NCI-H2227 treated with DMSO at 0.1 percent for 48 hours (cell line): ENCODE measurements at places on chromosomes 2 and 18.

DNA sequence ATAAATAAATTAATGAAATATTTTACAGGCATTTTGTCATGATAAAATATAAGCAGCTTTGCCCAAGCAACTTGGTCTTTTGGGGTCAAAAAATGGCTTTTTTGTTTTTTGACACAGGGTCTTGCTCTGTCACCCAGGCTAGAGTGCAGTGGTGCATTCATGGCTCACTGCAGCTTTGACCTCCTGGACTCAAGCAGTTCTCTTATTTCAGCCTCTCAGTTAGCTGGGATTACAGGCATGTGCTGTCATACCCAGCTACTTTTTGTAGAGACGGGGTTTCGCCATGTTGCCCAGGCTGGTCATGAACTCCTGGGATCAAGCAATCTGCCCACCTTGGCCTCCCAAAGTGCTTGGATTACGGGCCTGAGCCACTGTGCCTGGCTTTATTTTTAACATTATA, 51.0 kb downstream of the ABI2 start:
- no peak for DNase-seq

DNA sequence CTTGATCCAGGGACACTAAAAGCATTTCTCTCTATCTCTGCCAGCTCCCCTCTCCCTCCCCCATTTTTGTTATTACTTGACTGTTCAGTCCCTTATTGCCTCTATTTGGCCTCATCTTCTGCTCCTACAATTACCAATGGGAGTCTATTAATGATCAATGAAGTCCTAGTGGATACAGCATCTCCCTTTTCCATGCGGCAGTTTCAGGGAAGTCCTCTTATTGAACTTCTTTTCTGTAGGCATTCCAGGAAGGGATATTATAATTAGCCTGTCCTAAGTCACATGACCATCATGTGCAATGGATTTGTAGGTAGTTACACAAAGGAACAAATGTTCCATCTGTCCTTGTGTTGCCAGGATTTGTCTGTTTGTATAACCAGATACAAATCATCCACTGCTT, 495.1 kb upstream of the CNTNAP5 start:
- DNase-seq = no peak

DNA sequence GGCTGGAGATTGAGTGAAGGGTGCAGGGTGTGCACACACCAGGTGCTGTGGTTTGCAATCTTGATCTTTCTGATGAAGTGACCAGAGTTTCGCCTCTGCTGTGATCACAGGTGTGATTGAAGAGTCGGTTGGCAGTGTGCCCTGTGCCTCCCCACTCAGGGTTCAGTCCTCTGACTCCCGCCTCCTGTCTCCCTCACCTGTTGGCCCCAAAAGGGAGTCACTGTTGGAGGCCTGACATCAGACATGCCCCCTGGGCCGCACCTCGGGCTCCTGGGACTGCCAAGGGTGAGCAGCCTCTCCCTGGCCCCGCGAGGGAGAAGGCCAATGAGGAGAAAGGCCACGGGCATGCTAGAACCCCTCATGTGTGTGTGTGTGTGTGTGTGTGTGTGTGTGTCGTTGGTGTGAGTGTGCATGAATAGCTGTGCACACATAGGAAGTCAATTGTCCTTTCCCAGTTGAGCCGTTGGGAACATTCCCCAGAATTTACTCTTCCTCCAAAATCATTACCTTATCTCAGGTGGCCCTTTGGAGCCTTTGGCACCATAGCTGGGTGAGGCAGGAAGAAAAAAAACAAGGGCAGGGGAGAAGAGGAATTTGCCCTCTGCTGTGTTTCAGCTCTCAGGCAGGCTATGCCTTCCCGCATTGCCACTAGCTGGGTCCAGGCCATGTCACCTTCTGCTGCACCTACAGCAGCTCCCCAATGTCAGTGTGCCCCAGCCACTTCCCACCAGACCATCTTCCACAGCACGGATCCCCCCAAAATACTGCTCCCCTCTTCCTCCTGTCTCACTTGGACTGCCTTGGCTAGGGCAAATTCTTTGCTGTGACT, 78.1 kb upstream of the LAPTM4A start:
- no peak for DNase-seq

GRCh38 chr18:11826836-11827235, 24.4 kb upstream of the CHMP1B start:
- no peak for DNase-seq

DNA sequence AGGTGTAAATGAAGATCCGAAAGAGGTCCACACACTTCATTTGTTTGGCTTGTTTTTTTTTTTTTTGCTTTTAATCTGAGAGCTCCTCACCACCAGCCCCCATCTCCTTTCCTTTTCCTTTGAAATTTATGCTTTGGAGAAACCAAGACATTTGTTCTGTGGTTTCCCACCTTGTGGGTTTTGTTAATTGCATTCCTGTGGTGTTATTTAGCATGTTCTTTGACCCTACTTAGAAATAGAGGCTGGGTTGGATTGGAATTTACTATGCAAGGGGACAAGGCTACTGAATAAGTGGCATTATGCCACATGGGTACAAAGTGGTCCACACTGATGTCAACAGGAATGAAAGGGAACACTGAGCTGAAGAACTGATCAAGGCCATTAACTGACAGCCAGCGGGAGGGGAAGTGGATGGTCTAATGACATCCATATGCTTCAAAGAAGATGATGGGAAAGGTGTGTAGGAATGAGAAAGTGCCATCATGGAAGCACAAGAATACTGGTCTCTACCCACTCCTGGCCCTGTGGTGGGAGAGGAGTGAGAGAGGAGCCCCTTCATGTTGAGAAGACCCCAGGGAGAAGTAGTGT, 8.9 kb downstream of the CCL20 start:
- no peak for DNase-seq

DNA sequence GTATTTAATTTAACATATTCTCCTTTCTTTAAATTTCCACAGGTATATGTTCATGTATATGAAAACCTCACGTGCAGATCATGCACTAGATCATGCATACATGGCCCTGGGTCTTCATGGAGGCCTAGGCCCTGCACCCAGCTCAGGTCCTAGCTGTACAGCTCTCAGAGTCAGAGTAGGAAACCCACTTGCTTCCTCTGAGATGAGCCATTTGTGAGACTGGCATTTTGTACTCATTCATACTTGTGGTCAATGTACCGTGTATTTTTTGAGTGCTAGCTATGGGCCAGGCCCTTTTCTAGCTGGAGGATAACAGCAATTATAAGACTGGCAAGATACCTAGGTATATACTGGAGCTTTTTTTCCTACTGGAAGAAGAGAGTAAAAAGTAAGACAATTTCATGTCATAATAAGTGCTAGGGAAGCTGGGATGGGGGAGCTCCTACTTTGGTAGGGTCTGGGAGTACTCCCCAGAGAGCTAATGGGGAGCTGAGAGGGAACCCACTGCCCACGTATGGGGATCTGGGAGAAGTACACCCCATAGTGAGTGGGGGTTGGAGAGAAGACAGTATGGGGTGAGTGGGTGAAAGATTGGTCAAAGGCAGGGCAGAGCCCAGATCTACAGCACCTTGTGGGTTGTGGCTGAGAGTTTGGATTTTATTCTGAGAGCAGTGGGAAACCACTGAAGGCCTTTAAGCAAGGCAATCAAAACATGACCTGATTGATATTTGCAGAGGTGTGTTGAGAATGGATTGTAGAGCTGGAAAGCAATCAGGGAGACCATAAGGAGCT, 72.0 kb downstream of the POLE4 start:
- no peak for DNase-seq

DNA sequence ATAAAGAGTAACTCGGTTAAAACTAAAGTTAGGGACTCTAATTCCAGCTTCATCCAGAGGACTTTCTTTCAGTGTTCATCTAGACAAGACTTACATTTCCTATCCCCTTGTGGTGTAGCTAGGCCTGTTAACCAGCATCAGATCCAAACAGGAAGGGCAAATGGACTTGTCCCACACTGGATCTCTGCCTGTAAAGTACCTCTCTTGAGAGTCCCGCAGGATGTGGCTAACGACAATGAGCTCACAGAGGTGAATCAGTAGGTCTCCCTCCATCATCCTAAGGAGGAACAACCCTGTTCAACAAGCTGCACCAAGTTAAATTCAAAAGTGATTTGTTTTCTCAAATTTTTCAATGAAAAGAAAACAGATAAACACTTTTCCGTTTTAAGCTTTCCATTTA, 412.3 kb upstream of the RGPD4 start:
- no peak for DNase-seq

DNA sequence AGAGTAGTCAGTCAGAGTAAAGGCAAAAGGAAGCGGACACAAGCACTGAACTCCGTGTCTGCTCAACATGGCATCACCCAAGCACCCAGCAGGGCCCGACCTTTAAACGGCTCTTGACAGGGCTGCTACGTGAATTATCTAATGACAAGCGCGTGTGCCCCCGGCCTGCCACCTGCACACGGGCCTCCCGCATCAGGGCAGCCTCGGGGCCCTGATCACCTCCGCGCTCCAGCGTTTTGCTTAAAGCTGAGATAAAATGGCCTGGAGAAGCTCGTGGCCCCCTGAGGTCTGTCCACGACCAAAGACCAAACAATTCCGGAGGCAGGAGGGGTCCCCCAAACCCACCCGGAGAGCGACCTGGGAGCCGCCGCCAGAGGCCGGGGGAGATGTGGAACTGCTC, 376 bp downstream of the NDUFA10 start:
- no peak for DNase-seq

GRCh38 chr2:237474931-237475703, 11.9 kb upstream of the MLPH start:
- peak; percentile 83 for DNase-seq

DNA sequence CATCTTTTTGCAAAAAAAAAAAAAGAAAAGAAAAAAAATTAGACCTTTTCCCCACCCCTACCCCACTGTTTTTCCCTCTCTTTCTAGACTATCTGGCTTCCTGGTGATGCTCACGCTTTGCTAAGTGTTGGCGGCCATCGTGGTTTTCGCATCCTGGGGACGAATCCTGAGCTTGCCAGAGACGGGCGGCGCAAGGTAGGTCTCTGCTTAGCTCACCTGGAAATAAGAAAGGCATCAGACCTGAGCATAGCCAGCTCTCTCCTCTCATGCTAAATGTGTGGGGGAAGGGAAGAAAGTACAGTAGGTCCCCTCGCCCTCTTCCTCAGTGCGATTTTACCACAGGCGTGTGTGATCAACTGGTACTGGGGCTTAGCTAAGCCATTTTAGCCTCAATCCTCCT, 90.5 kb downstream of the KLHL29 start:
- no peak for DNase-seq

GRCh38 chr2:177154809-177155208, 57.8 kb upstream of the HNRNPA3 start:
- no peak for DNase-seq

DNA sequence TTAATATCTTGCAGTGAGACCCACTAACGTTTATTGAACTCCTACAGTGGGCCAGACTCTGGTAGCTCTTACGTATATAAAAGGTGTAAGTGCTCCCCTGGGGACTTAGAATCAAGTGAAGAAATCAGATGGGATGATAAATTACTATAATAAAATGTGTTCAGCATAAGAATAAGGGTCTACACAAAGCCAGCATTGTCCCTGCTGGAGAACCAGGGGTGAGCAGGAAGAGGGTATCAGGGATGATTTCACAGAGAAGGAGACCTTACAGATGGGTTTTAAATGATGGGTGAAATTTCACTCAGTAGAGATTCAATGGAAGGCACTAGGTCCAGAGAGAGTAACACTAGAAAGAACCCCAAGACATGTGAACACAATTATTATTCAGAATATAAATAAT, 20.7 kb downstream of the NRXN1 start:
- DNase-seq = peak; percentile 81

DNA sequence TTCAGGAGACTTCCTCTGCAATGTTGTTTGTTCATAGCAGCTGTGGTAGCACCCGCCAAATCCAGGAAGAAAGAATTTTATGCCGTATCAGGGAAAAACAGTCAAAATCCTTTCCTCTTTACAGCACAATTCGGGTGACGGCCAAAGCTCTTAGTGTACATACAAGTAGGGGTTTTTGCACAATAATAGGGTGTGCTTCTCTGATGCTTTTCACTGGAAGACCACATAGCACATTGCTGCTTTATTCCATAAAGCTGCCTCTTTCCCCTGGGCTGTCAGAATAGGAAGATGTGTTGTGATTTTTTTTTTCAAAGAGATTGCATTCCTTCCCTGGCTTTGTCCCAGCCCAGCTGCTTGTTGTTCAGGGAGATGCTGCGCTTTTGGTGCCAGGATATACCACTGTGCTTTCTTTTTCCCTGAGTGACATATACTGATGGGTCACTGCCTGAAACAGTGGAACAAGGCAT, 27.2 kb upstream of the LANCL1 start:
- DNase-seq = no peak

DNA sequence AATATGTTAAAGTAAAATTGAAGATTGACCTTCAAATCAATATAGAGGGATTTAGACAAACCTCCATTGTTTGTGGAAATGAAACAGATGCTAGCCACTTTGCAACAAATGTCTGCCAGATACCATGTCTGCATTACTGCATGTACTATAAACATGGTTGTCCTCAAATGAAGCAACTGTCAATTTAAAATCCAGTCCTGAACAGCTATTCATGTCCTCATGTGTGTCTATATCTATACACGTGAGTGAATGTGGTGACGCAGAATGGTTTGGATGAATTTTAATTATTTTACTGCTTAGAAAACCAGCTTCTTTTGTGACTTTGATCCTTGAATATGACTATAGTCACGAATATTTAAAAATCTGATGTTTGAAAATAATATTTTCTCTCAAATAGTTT, 71.5 kb downstream of the NYAP2 start:
- DNase-seq = no peak

GRCh38 chr2:60560734-60561644, 7.5 kb upstream of the BCL11A start:
- DNase-seq = peak; percentile 24

- DNase-seq = no peak
These were observed 352.1 kb downstream of the RND3 start for GRCh38 chr2:150135223-150135883.

- DNase-seq = no peak
These were observed 428.3 kb downstream of the MBD2 start for GRCh38 chr18:53796040-53796729.

DNA sequence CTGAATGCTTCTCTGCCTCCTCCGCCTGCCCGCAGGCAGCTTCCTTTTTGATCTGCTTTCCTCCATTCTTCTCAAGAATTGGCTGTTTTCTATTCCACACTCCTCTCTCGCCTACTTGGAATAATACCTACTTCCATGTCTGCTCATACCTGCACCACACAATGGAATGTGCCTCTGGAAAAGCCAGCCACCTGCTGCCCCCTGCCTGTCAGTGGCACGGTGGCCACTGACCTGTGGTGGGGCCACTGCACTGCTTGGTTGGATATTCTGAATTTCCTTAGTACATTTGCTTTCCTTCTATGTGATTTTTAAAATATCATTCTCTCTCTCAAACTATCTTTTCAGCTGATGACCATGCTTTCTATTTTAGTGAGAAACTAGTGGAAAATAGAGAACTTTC, 406.9 kb downstream of the DCDC2C start:
- no peak for DNase-seq

- no peak for DNase-seq
These were observed 46.8 kb downstream of the RHBDD1 start for GRCh38 chr2:226882606-226883005.

DNA sequence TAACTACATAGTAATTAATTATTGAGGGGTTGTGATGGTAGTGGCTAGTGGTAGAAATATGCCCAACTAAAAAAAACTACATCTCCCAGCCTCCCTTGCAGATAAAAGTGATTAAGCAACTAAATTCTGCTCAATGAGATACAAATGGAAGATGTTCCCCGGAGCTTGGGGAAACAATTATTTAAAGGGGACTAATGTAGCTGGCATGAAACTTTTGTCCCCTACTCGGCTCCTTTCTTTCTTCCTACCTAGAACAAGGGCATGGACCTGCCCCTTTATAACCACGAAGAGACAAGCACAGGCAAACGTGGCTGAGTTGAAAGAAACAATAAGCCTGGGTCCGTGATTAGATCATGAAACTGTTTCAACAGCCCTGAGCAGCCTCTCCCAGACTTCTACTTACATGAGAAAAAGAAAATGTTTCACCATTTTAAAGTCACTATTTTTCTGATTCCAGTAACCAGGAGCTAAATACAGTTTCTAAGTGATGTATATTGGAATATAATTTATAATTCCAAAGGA, 236.9 kb downstream of the SCG2 start:
- DNase-seq = peak; percentile 31
